ENCODE measurements at places on chromosomes 1 and 21. TPM values are rescaled to one million over a fixed set of nuclear protein-coding genes. Genes with fewer than 3 reads are reported as not detected.

- DNase-seq = no peak
Observed at GRCh38 chr1:201537028-201537427, 1.9 kb upstream of the NAV1 start.

DNA sequence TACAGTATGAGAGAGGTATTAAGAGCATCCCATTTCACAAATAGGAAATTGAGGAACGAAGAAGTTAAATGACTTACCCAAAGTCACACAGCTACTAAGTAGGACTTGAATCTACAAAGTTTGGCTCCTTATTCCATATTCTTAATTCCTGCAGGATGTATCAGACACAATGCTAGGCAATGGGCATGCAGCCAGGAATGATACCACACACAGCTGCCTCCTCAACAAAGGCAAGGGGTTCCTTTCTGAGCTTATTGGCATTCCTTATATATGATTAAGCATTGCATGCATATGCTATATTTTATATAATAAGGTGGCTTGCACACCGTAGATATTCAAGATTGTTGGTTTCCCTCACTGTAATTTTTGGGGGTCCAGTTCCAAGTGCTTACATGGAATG lies 34.2 kb upstream of the JUN start:
- DNase-seq = no peak

- peak; percentile 10 for DNase-seq
Observed at GRCh38 chr1:68969441-68969840, 472.6 kb upstream of the DEPDC1 start.

The FMN2 gene
- total RNA-seq = 1.7 TPM

DNA sequence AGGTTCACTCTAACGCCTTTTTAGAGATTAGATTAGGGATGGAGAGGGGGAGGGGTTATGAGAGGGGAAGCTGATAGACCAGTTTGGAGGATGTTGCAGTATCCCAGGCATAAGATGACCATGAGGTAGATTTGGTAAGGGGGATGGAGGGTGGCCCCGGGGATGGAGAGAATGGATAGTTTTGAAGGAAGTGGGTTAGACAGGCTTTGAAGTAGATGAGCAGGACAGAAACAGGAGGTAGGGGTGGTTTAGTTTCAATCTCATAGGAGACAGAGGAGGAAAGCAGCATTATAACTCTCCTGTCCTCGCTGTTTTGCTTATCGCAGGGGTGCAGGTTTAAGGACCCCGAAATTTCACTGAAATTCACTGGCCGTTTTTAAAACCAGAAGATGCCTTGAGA lies 11.8 kb downstream of the UBIAD1 start:
- no peak for DNase-seq

GRCh38 chr1:113931451-113931851 lies 2.3 kb downstream of the HIPK1 start:
- DNase-seq = no peak

- DNase-seq = no peak
Observed at GRCh38 chr1:218760601-218761570, 412.8 kb upstream of the LYPLAL1 start.

The SLC44A3 gene
- total RNA-seq = 1.7 TPM

The IVL gene
- not detected for total RNA-seq

- no peak for DNase-seq
Observed at GRCh38 chr1:116164150-116164549, 53.0 kb downstream of the MAB21L3 start.

DNA sequence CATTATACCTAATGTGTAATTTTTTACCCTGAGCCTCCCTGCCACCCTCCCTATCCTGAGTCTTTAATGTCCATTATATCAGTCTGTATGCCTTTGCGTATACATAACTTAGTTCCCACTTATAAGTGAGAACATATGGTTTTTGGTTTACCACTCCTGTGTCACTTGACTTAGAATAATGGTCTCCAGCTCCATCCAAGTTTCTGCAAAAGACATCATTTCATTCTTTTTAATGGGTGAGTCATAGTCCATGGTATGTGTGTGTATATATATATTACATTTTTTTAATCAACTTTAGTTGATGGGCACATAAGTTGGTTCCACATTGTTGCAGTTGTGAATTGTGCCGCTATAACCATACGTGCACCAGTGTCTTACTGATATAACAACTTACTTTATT lies 477.1 kb upstream of the NEGR1 start:
- no peak for DNase-seq

DNA sequence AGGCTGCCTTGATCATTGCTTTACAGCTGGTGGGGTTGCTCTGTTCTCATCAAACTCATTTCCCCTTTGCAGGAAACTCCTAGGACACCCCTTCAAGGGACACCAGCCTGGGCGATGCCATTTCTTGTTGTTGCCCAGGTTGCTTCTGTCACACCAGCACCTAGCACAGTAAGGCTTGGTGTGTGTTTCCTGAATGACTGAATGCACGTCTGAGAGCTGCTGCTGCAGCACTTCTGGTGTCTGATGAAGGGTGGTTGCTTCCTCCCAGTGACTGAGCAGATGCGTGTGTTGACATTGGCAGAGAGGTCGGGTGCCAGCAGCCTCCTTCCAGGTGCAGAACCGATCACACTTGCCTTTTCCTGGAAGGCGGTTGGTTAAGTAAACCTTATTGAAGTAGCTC lies 477.4 kb downstream of the CAMTA1 start:
- no peak for DNase-seq

The PLXNA2 gene
- 2.3 TPM for total RNA-seq

- DNase-seq = no peak
Observed at GRCh38 chr1:161966067-161966466, 57.6 kb downstream of the OLFML2B start.

DNA sequence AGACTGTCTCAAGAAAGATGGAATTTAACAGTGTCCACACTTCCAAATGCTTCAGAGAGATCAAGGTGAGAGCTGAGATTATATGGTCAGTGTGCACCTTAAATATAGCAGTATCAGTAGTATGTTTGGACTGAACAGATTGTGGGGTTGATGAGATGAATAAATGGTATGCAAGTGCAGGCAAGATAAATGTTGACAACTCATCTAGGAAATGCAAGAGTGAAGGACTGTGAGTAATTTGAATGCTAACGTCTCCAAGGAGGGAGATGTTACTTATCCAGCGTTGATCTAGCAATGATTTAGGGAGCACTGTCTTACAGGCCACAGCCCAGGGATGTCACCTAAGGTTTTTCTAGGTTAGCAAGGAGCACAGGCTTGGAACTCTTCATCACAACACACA lies 170.7 kb upstream of the GALNT2 start:
- no peak for DNase-seq

- DNase-seq = no peak
Observed at GRCh38 chr1:9792156-9793042, 31.4 kb downstream of the CLSTN1 start.

DNA sequence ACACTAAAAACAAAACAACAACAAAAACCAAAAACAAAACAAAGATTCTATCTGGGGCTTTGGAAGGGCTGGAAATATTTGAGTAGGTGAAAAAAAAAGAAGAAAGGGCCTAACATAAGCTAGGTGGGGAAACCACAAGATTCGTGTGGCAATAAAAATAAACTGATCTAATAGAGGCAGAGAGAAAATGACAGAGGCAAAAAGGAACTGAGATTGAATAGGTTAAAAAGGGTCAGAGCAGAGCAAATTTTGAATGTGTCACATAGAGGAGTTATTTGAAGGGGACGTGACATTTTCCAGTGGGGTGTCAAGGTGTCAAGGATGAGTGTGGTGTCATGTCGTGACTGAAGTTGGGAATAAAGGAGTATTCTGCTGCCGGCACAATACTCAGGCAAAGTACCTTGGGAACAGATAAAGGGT lies 65.2 kb upstream of the RALGPS2 start:
- no peak for DNase-seq

The LRRC53 gene
- total RNA-seq = not detected

The ANKRD65 gene
- 0.15 TPM for total RNA-seq

DNA sequence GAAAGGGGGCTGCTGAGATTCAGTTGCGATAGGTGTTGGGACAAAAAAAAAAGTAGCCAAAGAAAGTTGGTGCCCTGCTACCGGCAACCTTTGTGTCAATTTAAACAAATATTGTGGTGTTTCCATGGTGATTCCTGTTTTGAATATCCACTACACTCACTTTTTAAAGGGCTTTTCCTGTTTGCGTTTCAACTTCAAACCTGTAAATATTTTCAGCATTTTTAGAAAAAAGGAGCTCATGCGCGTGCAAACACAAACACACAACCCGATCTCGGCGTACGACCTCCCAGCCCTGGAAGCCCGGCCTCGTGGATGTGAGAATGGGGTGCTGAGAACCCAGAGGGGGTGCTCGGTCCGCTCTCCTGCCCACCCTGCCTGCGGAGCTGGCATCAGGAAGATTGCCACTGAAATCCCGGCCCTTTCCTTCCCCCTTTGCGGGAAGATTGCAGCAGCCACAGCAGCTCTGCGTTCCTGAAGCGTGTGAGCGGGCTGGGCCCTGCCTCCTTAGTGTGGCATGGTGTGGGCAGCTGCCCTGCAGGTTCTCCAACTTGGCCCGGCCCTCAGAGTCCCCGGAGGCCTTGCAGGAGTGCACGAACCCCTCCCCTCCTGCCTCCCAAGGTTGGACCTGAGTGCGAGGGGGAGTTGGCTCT lies 34.8 kb downstream of the CASZ1 start:
- DNase-seq = no peak
